ENCODE measurements at places on chromosomes 5 and 9. TPM values are rescaled to one million over a fixed set of nuclear protein-coding genes. Genes with fewer than 3 reads are reported as not detected.

The PCDHB16 gene
- total RNA-seq, result 2.1 TPM

The STXBP1 gene
- 23.2 TPM for total RNA-seq

The WDR38 gene
- not detected for total RNA-seq

The PCDHGB5 gene
- 33.0 TPM for total RNA-seq

The GPR150 gene
- total RNA-seq, result 0.32 TPM

The PCDHA9 gene
- total RNA-seq, result 0.16 TPM

The ABLIM3 gene
- total RNA-seq, result 24.9 TPM

The SHISAL2B gene
- 0.16 TPM for total RNA-seq

The DMRT3 gene
- total RNA-seq, result not detected

All from bronchial smooth muscle cell (primary cell).